Ecto neural progenitor cell (in vitro differentiated cells): ENCODE measurements at places on chromosomes 16 and 17.

- DNase-seq, result no peak
Measured at GRCh38 chr16:85570213-85570734, 42.8 kb upstream of the GSE1 start.

DNA sequence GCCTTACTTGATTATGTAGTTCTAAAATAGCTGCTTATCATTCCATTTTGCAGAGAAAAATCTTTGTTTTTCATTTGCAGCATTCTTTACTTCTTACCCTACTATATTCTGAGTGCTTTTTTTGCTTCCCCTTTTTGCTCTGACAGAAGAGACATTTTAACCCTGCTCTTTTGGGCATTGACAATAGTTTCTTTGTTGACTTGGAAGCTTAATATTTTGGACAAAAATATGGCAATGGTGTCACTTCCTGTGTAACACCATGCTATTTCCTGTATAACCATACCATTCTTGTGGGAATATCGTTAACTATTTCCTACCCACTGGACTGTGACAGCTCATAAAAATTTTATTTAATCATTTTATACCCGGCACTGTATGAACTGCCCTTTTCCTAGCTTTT is 747.1 kb downstream of the CDH8 start:
- no peak for DNase-seq

DNA sequence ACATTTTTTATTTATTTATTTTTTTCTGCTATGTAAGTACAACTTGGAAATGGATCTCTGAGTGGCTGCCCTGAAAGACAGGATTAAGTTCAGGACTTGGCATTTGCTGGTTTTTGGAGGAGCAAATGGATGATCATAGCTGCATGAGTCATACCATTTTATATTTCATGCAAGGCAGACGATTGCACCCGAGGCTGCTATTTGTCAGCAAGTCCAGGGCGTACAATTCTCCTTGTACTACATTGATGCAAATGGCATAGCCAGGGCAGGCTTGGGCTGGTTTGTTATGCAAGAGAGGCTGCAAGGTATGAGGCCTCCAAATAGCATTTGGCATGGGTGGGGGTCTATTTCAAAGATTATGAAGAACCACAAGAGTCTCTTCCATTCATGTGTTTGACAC is 81.2 kb upstream of the CACNG3 start:
- DNase-seq, result no peak

DNA sequence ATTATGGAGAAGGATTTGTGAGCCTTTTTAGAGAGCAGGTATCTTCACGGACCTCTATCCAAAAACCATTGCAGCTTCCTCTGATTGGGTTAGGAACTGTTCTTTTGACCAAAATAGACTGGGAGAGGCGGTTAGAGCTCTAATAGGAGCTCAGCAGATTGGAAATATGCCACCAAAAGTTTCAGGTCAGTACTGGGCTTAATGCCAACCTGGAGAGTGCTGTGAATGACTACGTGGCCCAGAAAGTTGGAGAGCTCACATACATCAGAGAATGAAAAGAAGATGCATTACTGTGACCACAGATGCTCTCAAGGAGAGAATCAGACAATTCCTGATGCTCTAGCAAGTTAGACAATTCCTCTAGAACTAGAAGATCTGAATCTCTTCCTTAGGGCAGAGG is 86.5 kb downstream of the ABCA8 start:
- DNase-seq, result no peak

DNA sequence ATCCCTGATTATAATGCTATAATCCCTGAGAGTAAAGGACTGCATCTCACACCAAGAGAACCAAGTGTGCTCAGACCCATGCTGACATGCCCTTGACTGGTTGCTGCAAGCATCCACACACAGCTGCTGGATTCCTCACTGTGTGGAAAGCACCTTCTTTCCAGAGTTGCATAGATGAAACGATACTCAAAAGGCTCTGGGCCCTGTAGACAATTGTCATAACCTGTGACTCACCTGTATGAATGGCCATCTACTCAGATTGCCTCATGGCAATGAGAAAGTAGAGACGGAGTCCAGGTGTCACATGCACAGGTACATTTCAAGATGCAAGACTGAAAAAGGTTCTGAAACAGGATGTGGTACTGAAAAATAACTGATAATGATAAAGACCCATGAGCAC is 58.1 kb downstream of the MPHOSPH6 start:
- no peak for DNase-seq

GRCh38 chr17:64158406-64158805 is 28.5 kb upstream of the ERN1 start:
- DNase-seq, result no peak

DNA sequence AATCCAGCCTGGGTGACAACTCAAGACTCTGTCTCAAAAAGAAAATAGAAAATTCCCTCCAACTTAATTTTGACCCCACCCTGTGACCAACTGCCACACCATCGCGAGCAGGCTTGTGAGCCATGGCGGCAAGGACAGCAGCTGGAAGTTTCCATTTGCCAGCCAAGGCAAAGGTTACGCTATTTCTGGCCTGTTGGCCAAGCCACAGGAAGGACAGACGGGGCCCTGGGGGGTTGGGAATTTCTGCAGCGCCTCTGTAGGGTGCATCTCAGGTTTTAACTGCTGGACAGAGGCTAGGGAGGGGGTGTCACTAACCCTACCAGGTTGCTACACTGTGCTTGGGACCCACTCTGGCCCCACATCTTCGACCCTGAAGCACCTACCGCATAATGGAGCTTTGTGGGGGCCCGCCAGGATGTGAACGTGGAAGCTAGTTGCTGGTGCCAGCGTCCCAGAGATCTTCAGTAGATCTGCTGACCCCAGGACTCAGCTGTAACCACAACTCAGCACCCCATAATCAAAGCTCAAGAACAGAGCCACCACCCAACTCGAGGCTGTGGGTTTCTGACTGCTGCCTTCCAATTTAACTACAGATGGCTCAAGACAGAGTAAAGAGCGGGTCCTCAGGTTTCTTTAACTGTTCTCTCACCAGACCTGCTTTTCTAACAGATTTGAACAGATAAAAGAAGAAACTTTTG is 10.9 kb downstream of the KIFC3 start:
- no peak for DNase-seq
